ENCODE measurements at places on chromosomes 7 and 10. TPM values are rescaled to one million over a fixed set of nuclear protein-coding genes. Genes with fewer than 3 reads are reported as not detected.

Gene GLI3
- total RNA-seq, result 50.5 TPM

GRCh38 chr7:39547336-39547735 lies 18.9 kb upstream of the YAE1 start:
- no peak for DNase-seq

DNA sequence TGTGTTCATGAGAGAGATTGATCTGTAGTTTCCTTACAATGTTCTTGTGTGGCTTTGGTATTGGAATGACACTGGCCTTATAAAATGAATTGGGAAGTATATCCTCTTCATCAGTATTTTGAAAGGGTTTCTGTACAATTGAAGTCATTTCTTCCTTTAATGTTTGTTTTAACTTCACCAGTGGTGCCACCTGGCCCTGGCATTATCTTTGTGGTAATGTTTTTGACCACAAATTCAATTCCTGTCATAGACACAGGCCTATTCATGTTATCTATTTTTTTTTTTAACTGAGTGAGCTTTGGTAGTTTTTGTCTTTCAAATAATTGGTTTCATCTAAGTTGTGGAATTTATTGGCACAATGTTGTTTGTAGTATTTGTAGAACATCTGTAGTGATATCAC lies 127.7 kb downstream of the CDK14 start:
- DNase-seq, result no peak

DNA sequence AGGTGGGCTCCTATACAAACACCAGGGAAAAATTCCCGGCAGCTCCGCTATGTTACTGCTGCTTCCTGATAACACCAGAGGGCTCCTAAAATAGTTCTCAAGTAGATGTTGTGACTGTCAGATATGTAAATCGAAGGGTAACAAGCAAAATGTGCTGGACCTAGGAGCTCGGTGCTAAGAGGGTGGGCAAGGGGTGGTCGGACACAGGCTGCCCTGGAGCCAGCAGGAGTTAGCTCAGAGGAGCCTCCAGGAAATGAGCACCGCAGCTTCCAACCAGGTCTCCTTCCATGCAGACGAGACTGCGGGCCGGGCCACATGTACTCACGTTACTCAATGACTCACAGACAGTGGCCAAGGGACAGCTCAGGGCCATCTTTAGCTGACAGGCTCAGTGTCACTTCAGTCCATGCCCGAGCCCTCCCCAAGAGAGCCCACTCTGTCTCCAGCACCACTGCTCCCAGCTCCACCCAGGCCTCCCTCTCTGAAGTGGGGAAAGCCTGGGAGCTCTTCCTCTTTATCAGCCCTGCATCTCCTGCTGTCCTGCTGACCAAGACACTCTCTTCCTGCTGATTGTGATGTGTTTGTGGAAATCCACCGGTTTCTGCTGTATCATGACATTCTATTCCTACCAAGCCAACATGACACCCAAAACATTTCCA lies 37.2 kb upstream of the TMEM273 start:
- no peak for DNase-seq

GRCh38 chr7:155394413-155394812 lies 63.5 kb upstream of the EN2 start:
- DNase-seq, result no peak

GRCh38 chr7:151993977-151994676 lies 31.3 kb upstream of the GALNT11 start:
- DNase-seq, result no peak
